Activated CD4-positive, alpha-beta T cell treated with anti-CD3 and anti-CD28 coated beads, Interleukin-10, Interleukin-2, amounts not matched to agents 100 ng/mL and 50 ng/mL, durations not matched to agents 16 hours and 8 hours (primary cell): ENCODE measurements at places on chromosomes 2 and 18.

DNA sequence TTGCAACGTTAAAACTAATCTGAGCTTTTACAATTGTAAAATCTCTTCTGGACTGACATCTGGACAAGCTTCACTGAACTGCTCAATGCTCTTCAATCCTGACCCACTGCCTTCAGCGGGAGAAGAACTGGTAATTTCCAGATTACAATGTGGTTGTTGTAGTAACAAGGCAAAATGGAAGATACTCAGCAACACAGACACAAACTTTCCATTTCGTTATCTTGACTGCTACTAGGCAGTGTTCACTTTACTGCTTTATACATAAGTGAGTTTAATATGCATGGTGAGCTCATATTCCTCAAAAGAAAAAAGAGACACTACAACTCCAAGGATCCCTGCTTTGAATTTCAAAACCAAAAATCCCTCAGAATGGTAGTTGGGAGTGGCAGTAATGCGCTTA, 51.9 kb downstream of the GRB14 start:
- DNase-seq, result no peak

DNA sequence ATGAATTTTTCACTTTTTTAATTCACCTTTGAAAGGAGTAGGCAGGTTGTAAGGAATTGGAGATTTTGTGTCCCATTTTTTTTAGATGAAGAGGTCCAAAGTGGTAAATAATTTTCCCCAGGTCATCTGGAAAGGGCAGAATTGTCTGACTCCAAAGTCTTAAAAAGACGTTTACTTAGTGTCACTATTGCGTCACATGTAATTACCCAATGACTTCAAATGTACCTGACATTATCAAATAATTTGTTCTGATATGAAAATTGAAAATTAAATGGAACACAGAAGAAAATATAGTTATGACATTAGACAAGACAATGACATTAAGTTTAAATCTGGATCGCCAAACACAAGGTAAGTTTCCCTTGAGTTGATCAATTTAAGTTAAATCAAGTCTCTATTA, 24.2 kb upstream of the NBEAL1 start:
- no peak for DNase-seq

- DNase-seq, result peak; percentile 4
Measured at GRCh38 chr2:208256192-208256782, 1.4 kb upstream of the IDH1 start.

- DNase-seq, result no peak
Measured at GRCh38 chr2:109712123-109712449, 82.0 kb upstream of the RGPD5 start.

DNA sequence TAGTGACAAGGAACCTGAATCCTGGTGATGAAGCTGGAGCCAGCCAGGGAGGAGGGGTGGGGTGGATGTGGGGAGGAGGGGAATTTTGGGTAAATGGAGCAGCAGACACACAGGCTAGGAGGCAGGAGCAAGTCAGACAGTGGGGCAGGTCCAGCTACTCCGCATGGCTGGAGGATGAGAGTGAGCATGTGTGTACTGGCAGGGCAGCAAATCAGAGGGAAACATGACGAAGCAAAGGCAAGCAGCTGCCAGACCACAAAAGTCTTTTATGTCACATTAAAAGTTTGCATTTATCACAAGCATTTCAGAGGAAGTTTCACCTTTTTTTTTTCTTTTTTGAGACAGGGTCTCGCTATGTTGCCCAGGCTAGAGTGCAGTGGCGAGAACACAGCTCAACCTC, 11.9 kb upstream of the KIDINS220 start:
- no peak for DNase-seq
